ENCODE measurements at places on chromosomes 6 and 20.

- DNase-seq, result peak; percentile 69
These were observed 21.3 kb downstream of the TNXB start for GRCh38 chr6:32087574-32088486.

DNA sequence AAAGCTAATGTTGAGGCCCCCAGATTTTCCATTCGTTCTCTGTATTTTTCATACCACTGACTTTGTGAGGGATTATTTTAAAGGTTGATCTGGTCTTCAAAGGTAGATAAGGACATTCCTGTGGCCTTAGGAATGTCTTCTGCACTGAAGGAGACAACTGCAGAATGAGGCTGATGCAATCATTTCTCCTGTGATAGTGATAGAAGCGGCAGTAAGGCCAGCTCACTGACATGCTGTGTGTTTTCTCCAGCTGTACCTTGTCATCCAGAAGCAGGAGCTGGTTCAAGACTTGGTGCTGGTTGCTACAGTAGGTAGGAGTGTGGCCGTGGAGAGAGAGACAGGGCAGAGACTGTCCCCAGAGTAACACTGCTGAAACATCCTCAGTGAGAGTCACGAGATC, 53.8 kb downstream of the DCBLD1 start:
- no peak for DNase-seq

GRCh38 chr6:45741437-45742171, 274.1 kb downstream of the CLIC5 start:
- DNase-seq, result no peak

GRCh38 chr20:38726804-38727606, 2.7 kb downstream of the SLC32A1 start:
- DNase-seq, result no peak

DNA sequence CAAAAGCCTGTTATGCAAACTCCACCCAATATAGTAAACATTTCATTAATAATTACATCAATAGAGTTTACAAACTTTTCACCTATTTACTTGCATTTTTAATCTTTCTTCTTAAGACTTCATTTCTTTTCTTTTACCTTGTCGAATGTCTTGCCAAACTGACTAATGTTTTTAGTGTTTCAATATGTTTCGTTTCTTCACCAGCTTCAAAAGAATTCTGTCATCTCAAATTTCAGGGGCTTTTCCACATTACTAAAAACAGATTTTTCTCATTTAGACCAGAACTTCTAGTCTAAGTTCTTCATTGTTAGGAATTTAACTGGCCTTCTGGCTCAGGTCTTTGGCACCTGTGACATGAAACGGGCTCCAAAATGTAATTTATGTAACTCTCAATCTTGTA, 196.5 kb downstream of the ARHGAP18 start:
- no peak for DNase-seq

DNA sequence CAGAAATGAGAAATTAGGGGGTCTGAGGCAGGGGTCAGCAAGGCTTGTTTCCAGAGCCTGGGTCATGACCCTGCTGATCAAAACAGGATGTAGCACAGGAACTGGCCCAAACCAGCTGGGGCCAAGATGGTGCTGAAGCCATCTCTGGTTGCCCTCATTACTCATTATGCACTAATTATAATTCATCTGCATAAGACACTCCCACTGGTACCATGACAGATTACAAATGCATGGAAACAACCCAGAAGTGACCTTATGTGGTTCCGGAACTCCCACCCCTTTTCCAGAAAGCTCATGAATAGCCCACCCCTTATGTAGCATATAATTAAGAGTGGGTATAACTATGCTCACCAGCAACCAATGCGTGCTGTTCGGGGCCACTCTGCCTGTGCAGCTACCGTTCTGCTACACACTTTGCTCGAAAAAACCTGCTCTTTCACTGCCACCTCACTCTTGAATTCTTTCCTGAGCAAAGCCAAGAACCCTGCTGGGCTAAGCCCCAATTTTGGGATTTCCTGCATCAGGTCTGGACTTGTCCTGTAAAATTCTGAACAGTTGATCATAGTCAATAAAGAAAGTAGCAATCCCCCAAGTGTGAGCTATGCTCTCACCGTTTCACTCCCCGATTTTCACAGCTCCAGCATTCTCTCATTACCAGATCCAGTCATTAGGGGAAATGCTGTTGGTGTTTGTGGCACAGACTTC, 122.3 kb downstream of the WDR27 start:
- no peak for DNase-seq

GRCh38 chr20:37468886-37469285, 52.2 kb upstream of the NNAT start:
- no peak for DNase-seq

DNA sequence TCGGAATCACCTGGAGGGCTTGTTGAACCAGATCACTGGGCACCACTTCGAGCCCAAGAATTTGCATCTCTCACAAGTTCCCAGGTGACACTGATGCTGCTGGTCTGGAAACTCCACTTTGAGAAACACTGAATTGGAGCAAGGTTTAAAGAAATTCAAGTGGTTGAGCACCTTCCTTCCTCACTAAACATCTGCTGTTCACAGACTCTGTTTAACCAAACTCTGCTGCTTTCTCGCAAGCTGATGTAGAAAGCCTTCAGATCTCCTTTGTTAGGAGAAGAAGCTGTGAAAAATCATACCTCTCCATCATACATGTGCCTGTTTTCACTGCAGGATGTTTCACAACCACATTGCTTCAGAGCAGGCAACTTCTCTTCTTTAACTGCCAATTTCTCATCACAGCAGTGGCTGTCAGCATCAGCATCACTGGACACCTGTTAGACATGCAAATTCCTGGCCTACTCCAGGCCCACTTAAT, 87.5 kb upstream of the TOP1 start:
- no peak for DNase-seq

- DNase-seq, result no peak
These were observed 7.9 kb upstream of the FAM209A start for GRCh38 chr20:56516631-56517030.

DNA sequence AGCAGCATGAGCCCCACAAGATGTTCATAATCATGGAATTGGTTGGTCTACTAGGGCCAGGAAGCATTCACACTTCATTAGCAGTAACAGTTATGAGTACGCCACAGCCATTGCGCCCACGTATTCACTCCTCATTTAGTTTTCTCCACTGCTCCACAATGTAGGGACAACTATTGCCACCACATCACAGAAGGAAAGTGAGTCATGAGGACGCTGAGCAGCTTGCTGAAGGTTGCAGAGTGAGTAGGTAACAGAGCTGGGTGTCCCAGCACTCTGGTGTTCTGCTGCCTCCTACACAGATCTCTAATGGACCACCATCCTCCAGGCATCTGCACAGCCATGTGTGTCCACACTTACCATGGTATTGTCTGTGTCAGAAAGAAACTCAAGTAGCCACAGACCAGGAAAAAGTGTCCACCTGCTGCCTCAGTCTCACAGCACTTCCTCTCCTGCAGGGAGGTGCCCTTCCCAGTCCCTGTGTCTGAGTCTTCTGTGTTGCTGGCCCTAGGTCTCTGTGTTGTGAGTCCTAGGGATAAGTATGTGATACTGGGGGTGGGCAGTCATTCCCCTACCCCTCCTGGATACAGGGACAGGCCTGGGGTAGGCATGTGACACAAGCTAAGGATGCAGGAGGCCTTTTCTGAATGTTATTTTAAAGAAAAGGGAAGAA, 103.9 kb downstream of the TTLL2 start:
- no peak for DNase-seq

GRCh38 chr6:10578723-10579122, 57.6 kb downstream of the GCNT2 start:
- DNase-seq, result no peak

- no peak for DNase-seq
These were observed 129.7 kb downstream of the FIG4 start for GRCh38 chr6:109820706-109821350.

DNA sequence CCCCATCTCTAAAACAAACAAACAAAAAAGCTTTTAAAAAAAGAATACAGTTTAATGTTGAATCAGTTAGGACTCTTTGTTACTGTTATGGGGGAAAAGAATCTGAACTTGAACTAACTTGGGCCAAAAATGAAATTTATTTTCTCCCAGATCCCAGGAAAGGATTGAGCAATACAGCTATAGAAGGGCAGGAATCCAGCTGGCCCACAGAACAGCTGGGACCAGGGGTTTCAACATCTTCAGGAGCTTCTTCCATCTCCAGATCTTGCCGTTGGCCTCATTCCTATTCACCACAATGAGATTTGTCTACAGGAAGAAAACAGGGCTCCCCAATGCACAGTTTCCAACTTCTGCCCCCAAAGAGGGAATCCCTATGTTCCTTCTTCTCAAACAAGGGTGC, 43.2 kb upstream of the AKAP12 start:
- peak; percentile 90 for DNase-seq
